CD4-positive, alpha-beta T cell treated with Interferon alpha-2 for 1 hour (primary cell): ENCODE measurements at places on chromosomes 16 and 17.
A peak's percentile ranks its signal among the peaks of the same experiment; 100 is the strongest.

- DNase-seq, result no peak
These were observed 9.2 kb downstream of the IKZF3 start for GRCh38 chr17:39854909-39855308.

DNA sequence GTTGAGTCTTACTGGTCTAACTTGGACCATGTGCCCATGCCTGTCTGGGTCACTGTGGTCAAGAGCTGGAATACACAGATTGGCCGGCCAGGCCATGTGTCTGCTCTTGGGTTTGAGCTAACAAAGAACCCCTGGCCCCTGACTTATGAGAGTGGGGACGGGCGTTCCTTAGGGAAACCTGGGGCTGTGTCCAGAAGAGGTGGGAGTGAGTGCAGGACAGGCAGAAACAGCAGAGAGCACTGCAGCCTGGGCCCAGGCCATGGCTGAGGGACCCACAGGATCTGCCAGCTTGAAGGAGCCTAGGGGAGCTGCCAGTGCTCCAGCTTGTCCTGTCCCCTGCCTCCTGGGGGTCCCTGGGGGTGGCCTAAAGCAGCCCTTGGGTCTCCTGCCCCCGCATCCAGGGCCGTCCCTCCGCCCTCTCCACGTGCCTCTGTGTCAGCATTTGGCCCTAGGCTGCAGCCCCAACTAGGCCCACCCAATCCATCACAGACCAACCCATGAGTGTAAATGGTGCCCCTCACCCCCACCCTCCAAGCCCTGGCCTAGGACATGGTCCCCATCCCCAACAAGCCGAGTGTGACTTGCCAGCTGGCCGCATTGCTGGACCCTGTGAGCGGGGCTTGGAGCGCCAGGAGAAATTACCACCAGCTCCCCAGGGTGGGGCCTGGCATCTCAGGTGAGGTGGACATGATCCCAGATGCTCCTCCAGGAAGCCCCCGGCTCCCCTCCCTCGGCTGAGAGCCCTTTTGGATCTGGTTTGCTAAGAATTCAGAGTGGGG lies 12.5 kb upstream of the DRC7 start:
- DNase-seq, result no peak

- DNase-seq, result no peak
These were observed 1.0 kb downstream of the KRTAP2-2 start for GRCh38 chr17:41054025-41054424.

- DNase-seq, result no peak
These were observed 127.9 kb upstream of the MON1B start for GRCh38 chr16:77062878-77063675.

DNA sequence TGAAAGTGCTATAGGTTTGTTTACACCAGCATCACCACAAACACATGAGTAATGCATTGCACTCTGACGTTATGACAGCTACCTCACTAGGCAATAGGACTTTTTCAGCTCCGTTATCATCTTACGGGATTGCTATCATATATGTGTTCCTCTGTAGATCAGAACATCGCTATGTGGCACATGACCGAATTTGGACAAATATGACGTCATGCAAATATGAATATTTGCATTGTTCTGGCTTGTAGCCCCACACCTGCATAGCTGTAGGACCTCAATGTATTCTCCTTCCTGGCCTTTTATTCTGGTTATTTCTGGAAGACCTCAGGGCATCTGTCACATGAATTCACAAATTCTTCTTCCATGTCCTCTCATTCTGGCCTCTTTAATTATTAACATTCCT lies 393.2 kb downstream of the CDH13 start:
- DNase-seq, result no peak

DNA sequence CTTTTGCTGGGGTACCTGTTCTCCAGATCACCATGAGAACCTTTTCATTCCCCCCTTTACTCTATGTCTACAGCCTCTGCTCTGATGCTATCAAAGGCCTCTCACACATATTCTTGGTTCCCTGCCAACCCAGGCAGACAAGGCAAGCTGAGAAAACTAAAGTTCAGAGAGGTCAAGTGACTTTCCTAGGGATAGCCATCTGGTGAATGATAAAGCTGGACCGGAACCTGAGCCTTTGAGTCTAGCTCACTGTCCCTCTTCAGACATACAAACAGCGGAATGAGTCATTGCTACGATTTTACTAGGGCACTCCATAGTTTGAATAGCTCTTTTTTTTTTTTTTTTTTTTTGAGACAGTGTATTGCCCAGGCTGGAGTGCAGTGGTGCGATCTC lies 73.3 kb downstream of the XYLT1 start:
- peak; percentile 29 for DNase-seq

DNA sequence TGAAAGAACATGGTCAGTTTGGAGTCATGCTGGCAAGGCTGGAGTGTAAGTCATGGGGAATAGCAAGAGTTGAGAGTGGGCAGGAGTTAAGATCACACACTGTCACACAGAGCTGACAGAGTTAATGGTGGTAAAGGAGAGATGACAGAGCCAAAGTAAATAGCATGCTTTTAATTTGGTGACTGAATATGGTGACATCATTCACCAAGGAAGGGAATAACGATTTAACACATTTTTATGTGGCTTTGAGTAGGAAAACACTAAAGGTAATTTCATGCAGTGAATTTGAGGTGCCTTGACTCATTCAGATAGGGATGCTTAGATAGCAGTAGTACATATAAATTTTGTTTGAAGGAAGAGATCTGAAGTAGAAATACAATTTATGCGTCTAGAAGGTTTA lies 42.1 kb downstream of the SYNRG start:
- no peak for DNase-seq

DNA sequence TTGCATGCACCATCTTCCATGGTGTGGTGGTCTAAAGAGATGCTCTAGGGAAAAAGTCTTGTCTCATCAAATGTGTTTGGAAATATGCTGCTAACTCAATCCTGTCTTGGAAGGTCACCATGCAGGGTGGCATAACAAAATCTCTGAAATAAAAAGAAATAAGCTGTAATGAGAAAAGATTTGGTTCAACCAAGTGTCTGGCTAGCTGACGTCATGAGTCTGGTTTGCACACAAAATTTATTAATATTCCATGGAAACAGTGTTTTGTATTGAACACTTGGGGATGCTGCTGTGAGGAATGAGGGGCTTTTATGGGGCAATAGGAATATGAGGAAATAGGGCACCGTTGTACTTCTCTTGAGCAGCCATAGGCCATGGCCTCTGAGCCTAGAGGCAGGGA lies 575.7 kb upstream of the CDH5 start:
- no peak for DNase-seq

GRCh38 chr17:50624321-50624934 lies 10.3 kb upstream of the ABCC3 start:
- DNase-seq, result no peak

- DNase-seq, result no peak
These were observed 273.5 kb upstream of the IRX5 start for GRCh38 chr16:54657058-54657708.

DNA sequence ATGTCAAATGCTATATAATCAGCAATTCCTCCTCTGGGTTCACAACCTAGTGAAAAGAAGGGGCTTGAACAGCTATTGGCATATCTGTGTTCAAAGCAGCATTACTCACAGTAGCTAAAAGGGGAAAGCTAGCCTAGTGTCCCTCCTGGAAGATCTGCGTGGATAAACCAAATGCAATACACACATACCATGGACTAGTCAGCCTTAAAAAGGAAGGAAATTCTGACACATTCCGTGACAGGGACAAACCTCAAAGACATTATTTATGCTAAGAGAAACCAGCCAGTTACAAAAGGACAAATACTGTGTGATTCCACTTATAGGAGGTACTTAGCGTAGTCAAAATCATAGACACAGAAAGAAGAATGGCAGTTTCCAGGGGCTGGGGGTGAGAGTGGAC lies 90.1 kb downstream of the XYLT1 start:
- no peak for DNase-seq

GRCh38 chr16:22315979-22316378 lies 18.8 kb downstream of the POLR3E start:
- DNase-seq, result no peak

GRCh38 chr17:27808628-27809027 lies 8.3 kb upstream of the NOS2 start:
- no peak for DNase-seq
